Activated CD8-positive, alpha-beta T cell treated with anti-CD3 and anti-CD28 coated beads for 36 hours (primary cell): ENCODE measurements at places on chromosomes 6 and 20. TPM values are rescaled to one million over a fixed set of nuclear protein-coding genes. Genes with fewer than 3 reads are reported as not detected.
A peak's percentile ranks its signal among the peaks of the same experiment; 100 is the strongest.

Gene FHL5
- total RNA-seq, result not detected

DNA sequence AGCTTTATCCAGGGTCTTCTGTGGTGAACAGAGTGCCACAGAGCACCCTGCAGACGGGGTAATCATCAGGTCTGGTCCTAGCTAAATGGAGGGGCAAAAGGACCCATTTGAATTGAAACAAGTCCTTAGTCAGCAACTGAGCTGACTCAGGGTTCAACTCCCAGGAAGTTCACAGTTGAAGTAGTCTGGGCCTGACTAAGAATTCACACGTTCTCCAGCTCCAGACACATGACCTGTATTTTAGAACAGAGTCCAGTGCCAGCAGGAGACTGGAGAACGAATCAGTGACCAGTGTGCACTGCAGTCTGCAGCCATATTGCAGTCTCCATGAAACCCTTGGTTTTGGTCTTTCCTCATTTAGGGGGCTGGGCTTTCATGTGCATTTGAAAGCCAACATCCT is 85.2 kb downstream of the ELOVL4 start:
- no peak for DNase-seq

Gene HSPA12B
- not detected for total RNA-seq

DNA sequence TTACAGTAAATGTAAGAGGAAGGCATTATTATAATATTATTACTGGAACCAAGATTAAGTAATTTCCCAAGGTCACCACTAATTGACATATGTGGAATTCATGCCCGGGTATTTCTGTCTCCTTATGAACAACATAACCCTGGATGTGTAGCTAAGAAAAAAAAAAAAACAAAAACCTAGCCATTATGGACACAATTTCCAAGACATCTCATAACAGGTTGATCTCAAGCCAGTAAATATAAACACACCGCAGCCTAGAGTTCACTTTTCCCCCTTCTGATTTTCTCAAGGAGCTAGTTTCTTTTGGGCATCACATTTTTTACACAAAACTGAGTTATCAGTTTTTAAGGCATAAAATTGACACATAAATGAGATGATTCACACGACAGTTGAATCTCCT is 306.5 kb upstream of the RSPO3 start:
- DNase-seq, result no peak

DNA sequence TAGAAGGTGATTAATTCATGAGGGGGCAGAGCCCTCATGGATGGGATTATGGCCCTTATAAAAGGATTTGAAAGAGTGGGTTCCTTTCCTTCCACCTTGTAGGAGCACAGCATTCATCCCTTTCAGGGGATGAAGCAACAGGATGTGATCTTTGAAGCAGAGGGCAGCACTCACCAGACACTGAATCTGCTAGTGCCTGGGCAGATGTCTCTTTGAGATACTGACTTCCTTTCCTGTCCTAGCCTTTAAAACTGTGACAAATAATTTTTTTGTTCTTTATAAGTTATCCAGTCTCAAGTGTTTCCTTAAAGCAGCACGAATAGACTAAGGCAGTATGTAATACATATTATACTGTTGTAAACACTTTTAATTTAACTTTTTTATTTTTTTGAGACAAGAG is 538.6 kb upstream of the RNF217 start:
- DNase-seq, result no peak

Gene TTI1
- 34.1 TPM for total RNA-seq

GRCh38 chr6:138948004-138948403 is 40.0 kb downstream of the REPS1 start:
- no peak for DNase-seq

Gene CDK19
- total RNA-seq, result 11.8 TPM

Gene FAM83D
- 13.8 TPM for total RNA-seq

DNA sequence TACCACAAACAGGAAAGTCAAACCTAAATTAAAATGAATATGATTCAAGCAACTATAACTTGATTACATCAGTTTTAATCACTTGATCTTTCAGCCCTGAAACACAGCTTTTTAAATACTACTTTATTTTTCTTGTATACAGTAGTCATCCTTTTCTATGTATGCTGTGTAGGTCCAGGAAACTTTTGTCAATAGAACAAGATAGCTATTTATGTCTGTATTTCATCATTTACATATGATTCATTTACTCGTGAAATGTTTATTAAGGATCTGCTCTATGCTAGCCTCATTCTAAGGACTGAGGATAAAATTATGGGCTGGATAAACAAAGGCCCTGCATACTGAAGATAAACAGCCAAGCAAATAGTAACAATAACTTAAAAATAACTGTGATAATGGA is 930.2 kb downstream of the TFAP2A start:
- DNase-seq, result no peak

Gene KIF25
- total RNA-seq, result not detected

DNA sequence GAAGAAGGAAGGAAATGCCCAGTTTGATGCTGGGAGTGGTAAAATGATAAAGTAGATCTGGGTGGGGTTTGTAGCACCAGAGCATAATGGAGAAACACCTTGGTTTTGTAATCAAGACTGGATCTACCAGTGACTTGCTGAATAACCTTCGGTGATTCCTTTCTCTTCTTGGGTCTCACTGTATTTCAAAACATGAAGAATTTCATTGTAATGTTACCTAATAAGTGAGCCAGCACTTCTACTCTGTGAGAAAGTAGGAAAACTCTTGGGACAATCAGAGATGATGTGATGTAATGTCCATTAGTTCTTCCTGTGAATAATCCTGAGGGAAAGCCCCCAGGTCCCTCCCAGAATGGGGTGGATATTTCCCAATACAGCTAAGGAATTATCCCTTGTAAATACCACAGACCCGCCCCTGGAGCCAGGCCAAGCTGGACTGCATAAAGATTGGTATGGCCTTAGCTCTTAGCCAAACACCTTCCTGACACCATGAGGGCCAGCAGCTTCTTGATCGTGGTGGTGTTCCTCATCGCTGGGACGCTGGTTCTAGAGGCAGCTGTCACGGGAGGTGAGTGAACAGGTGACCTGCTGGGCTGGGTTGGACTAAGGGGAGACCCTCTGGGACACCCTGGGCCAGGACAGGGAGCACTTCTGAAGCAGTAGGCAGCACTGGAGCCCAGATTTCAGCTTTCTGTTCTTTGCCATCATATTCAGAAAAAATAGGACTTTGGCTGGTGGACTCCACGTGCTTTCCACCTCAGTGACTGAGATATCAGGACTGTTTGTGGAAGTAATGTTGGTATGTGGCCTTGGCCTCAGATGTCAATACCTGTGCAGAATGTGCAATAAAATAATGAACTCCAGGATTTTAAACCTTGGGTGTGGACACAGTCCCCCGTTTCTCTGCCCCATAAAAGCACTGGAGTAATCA is at the start of gene PI3:
TSS of gene PI3 (plus strand) at position 469 of the 931 bp plus-strand sequence. CDS start at position 490, 21 bp downstream.
- DNase-seq, result no peak

GRCh38 chr6:129748212-129748900 is 38.4 kb upstream of the ARHGAP18 start:
- DNase-seq, result peak; percentile 78

Gene VWA7
- total RNA-seq, result 1.6 TPM

Gene RIPPLY2
- total RNA-seq, result not detected

DNA sequence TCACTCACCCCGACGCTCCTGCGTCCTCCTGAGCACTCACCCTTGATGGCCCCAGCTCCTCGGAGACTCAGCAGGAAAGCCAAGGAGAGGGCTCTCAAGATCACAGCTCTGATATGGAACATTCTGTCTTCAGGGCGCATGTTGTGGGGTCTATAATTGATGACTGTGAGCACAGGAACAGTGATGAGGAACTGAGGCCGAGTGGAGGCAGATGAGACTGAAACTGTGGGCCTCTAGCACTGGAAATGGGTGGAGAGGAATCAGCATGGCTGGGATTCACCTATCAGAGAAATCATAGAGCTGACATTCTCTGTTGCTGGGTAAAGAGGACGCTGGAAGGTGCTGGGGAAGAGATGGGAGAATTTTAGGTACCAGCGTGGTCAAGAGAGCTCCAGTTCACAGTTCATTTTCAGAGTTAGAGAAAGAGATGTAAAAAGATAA is at the start of gene HLA-DPA1:
TSS of gene HLA-DPA1 (minus strand) at position 219 of the 441 bp plus-strand sequence.
- DNase-seq, result peak; percentile 58

GRCh38 chr6:64988148-64988547 is 718.9 kb downstream of the EYS start:
- DNase-seq, result no peak

- DNase-seq, result peak; percentile 52
Observed at GRCh38 chr20:13325033-13325432, 104.0 kb downstream of the ISM1 start.

Gene DBNDD2
- 13.8 TPM for total RNA-seq

- no peak for DNase-seq
Observed at GRCh38 chr20:46883892-46884291, 10.8 kb upstream of the EYA2 start.

DNA sequence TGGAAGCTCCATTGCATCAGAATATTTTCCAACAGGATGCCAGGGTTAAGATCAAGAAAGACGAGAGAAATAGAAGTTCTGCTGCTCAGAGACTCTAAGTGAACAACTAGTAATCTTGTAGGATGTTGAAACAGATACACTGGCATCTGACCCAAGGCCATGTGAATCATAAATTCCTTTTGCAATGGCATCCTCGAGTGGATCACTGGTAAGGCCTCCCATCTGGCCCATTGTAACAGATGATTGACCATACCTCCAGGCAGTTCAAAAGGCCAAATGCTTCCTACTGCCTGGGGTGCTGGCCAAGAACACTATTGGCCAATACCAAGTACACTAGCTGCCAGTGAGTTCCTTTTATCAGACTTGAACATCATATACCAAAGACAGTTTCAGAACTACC is 9.9 kb upstream of the SLC17A3 start:
- no peak for DNase-seq

Gene LZTS3
- 1.3 TPM for total RNA-seq

Gene TBX18
- total RNA-seq, result not detected

Gene OLIG3
- total RNA-seq, result 0.67 TPM
